ENCODE measurements at places on chromosomes 13 and 19.
A peak's percentile ranks its signal among the peaks of the same experiment; 100 is the strongest.

GRCh38 chr19:11927227-11927626 is 2.3 kb downstream of the ZNF700 start:
- no peak for DNase-seq

DNA sequence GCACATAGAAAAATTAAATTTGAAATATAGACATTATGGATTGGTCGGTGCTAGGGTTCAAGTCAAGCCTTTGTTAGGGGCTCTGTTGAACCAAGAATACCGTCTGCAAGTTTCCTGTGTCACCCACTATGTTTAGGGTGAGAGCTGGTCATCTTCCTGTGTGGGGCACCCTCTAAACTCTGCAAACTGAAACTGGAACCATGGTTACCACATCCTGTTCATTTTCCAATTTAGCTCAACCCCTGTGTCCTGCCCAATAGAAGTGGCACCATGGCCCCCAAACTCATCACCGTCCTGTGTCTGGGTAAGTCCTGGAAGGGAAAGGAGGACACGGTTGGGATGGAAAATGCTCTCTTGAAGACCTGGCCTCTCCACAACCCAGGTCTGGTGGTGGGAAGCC is 29.9 kb downstream of the LAIR2 start:
- no peak for DNase-seq

DNA sequence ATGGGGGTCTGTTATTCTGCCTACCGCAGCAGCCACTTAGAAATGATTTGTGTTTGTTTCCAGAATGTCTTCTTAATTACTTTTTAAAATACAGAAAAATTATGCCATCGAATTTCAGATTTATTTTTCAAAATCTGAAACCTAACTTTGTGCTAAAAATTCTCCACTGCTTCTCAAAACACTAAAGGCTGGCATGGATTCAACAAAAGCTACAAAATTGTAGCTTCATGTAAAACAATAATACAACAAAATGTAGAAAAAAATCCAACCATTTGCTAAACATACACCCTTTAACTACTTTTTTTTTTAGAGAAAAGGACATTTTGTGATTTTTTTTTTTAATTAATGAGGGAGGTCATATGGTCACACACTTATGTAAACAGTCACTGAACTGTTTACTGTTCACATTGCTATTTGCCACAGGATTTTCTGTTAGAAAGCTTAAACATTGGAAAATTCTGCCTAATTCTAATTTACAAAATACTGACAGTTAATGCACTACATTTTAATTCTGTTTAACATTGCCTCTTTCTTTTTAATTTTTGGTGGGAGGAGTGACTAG is 606.6 kb downstream of the DCT start:
- DNase-seq = no peak

DNA sequence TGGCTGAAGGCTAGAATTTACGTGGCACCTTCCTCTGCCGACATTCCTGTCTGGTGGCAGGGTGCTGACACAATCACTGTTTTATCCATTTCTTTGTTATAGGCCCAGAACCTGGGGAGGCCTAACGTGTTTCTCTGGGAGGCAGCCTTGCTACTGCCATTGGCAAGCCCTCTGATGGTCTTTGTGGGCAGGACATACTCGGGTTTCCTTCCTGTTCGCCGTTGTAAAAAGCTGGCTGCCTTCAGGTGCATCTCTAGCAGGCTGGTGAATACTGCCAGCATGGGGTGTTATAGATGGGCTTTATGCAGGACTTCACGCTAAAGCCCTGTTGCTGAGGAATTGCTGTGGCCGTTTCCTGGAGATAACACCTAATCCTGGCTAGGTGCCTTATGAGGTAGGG is 28.1 kb downstream of the B3GLCT start:
- DNase-seq = no peak

- DNase-seq = no peak
Observed at GRCh38 chr19:2609389-2610116, 92.9 kb downstream of the GNG7 start.

- no peak for DNase-seq
Observed at GRCh38 chr13:75442736-75443234, 39.2 kb downstream of the TBC1D4 start.

- DNase-seq = no peak
Observed at GRCh38 chr13:93098972-93099371, 127.6 kb upstream of the GPC6 start.

GRCh38 chr13:111954661-111955411 is 112.1 kb upstream of the SOX1 start:
- DNase-seq = no peak

GRCh38 chr19:34596115-34596514 is 80.8 kb downstream of the SCGB2B2 start:
- no peak for DNase-seq

GRCh38 chr19:5880604-5881078 is 10.3 kb upstream of the FUT5 start:
- DNase-seq = peak; percentile 48

GRCh38 chr13:101382701-101383100 is 33.6 kb downstream of the NALCN start:
- DNase-seq = no peak

DNA sequence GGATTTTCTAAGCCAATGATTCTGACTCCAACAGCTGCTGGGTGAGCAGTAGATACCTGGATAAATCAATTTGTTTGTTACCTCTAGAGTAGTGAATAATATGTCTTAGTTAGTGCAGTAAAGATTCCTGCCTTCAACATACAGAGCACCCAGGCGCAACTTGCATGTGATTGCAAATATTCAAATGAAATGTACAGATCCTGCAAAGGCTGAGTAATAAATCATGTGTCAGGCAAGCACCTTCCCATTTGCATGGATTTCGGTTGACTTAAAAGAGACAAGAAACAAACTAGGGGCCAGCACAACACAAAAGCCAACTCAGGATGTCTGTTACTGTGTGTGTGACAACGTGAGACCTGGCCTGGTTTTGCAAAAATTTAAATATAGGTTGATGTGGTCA is 79.7 kb downstream of the TNFSF11 start:
- no peak for DNase-seq

DNA sequence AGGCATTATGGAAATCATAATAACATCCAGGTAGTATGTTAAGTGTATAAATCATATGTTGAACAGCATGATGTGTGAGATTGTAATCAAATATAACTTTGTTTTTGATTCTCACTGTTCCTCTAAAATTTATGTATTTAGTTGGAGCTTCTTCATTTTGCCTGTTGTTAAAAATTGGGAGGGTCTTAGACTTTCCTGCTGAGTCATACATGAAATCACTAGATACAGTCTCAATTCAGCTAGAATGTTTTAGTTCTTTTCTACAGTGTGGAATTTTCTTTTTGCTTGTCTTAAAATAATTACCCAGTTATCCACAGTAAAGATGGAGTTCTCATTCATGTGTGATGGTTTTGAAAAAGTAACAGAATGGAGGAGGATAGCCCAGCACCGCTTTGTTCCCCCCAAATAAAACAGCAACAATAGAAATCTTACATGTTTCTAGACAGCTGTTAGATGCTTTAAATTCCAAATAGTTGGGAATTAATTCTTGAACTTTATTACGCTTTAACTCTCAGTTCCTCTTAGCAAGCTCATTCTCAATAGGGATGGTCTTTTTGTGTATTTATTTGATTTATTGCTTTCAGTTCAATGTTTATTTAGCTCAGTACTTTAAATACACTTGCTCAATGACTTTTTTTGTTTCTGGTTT is 109.5 kb downstream of the PDS5B start:
- no peak for DNase-seq

GRCh38 chr19:5503598-5503997 is 48.4 kb downstream of the ZNRF4 start:
- no peak for DNase-seq

- no peak for DNase-seq
Observed at GRCh38 chr13:20702915-20703779, at the start of gene IL17D. TSS of gene IL17D (plus strand) at chr13:20703699. CDS start at chr13:20704002, 303 bp downstream.

- DNase-seq = no peak
Observed at GRCh38 chr13:30362869-30363268, 55.5 kb upstream of the KATNAL1 start.

DNA sequence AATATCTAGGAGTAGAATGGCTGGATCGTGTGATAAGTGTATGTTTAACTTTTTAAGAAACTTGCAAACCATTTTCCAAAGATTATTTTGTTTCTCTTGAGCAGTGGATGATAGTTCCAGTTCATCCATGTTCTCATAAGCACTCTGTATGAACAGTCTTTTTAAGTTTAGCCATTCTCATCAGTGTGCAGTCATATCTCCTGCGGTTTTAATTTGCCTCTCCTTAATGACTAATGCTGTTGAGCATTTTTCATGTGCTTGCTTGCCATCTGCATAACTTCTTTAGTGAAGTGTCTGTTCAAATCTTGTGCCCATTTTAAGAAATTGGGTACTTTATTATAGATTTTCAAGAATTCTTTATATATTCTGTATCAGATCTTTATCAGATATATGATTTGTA is 58.6 kb downstream of the WASF3 start:
- peak; percentile 94 for DNase-seq

DNA sequence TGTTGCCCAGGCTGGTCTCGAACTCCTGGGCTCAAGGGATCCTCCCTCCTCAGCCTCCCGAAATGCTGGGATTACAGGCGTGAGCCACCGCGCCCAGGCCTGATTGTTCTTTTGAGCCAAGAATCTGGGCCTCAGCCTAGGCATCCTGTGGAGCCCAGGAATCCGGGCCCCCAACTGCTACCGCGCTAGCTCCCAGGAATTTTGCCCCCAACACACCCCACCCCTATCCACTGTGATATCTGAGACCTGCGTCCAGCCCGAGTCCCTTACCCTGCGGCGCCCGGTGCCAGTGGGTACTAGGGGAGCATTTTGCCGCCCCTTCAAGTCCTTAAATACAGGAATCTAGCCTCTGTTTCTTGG is 838 bp upstream of the MYADM start:
- DNase-seq = no peak

DNA sequence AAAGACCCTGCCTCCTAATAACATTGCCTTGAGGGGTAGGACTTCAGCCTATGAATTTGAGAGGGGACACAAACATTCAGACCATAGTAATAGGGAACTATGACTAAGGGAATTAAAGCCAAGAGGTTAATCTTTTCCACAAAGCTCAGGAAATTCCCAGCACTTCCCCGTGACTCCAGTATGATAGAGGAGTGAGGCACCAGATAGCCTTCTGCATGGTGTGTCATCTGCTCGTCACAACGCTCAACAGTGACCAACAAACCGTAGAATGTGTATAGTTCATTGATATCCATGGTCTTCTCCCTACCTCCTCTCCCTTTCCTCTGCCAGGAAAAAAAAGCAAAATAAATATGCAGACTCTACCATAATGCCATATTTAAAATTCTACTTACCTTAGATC is 64.4 kb downstream of the B3GLCT start:
- DNase-seq = peak; percentile 17

- no peak for DNase-seq
Observed at GRCh38 chr19:29606420-29606747, 301 bp downstream of the POP4 start.

GRCh38 chr13:35471706-35472322 is 4.7 kb downstream of the MAB21L1 start:
- no peak for DNase-seq
